ENCODE measurements at places on chromosomes 11 and 22.

DNA sequence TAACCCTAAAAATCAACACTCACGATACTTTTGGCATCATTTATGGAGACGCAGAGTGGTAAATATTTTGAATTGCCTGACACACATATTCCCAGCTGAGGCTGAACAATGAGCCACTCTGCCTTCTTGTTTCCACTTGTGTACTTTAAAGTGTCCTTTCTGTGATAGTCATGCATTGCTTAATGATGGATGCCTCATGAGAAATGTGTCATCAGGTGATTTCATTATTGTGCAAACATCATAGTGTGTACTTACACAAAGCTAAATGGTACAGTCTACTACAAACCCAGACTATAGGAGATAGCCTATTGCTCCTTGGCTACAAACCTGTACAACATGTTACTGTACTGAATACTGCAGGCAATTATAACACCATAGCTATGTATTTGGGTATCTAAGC, 44.2 kb downstream of the MRE11 start:
- DNase-seq: no peak

DNA sequence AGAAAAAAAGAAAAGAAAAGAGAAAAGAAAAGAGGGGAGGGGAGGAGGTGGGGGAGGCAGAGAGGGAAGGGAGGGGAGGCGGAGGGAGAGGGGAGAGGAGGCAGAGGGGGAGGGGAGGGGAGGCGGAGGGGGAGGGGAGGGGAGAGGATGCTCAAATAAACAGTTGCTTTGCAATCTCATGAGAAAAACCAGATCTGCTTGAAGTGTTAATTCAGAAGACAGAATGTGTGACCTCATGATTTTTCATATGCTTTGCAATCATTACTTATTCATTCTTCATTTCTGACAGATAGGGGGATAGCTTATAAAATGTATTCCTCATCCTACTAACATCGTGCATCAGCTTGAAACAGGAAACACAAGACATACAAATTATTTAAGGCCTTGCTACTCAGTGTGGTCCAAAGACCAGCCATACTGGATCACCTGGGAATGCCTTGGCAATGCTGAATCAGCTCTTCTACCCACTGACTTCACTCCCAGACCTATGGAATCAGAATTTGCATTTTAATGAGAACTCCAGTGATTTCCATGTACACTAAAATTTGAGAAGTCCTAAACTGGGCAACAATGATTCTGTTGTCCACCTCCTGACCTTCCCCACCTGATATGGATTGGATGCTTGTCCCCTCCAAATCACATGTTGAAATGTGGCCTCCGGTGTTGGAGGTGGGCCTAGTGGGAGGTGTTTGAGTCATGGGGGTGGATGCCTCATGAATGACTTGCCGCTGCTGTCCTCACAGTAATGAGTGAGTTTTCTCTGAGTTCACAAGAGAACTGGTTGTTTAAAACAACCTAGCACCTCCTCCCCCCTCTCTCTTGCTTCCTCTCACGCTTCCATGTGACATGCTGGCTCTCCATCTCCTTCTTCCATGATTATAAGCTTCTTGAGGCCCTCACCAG, 69.2 kb downstream of the CCDC34 start:
- DNase-seq: no peak

GRCh38 chr11:15476371-15476917, 361.7 kb downstream of the INSC start:
- DNase-seq: no peak

DNA sequence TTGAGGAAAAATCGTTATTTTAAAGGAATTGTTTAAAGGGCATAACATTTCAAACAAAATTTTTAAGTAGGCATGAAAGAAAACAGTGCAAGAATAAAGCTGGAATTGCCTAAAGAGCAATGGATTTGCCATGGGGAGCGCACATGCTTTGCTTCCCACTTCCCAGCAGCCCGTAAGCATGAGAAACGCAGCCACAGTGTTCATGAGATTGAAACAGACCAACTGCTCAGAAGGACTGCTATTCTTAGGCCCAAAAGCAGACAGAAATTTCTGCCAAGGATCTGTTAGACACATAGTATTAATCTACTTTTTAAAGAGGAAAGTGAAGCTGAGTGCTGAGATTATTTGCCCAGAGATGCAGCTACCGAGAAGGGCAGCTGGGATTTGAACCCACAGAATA, 34.2 kb upstream of the TSKU start:
- DNase-seq: no peak

DNA sequence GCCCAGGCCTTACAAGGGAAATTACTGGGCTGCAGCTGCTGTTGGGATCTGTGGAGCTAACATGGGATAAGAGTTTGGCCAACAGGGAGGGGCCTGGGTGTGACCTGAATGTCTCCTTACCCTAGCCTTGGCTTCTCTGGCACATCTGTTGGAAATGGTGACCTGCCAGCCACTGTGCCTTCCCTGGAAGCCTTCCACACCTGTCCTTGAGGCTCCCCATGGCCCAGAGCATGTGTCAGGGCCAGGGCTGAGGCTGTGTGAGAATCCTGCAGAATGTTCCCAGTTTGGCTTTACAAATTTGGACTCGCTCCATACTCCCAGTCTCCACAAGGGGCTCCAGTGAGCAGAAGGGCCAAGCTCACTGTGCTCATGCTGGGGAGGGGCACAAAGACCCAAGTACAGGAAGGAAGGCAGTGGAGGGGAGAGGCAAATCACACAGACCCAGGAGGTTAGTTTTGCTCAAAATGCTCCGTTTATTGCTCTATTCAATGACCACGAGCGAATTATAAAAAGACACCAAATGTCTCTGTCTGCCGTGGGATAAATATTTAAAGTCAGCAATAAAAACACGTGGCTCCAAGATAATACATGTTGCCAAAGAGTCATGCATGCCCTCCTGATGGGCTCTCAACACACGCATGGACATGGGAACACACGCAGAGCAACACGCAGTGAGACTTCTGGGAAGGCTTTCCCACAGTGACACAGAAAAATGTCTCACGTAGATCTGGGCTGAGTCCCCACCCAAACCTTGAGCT, 1.7 kb upstream of the IGSF22 start:
- peak; percentile 61 for DNase-seq

Data from activated naive CD8-positive, alpha-beta T cell treated with anti-CD3 and anti-CD28 coated beads, Interleukin-2, amount 50 U/mL, for 24 hours (primary cell).